Gastrocnemius medialis (tissue), 4 donors: ENCODE measurements at places on chromosomes 11 and 22. TPM values are rescaled to one million over a fixed set of nuclear protein-coding genes. Genes with fewer than 3 reads are reported as not detected.

DNA sequence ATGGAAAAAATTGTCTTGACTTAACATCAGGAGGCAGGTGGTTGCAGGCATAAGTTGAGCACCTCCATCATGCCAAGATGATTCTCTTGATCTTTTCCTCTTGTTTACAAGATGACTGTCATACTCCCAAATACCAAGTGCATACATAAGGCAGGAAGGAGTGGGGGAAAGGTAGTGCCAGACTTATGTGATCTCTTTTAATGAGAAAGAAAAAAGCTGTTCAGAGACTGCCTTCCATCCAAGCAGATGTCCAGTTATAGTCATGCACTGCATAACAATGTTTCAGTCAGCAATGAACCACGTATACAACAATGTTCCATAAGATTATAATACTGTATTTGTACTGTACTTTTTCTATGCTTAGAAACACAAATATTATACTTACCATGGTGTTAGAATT, 135.7 kb downstream of the EHF start:
- DNase-seq: no peak
- H3K4me1 ChIP-seq: peaks cover 5% of the 10 kb centered on the region
- no peaks in the 10 kb centered on the region for H3K36me3 ChIP-seq

GRCh38 chr11:117226388-117227385, 5.2 kb downstream of the PCSK7 start:
- DNase-seq: peak; percentile 67
- no peaks in the 10 kb centered on the region for H3K36me3 ChIP-seq
- no peak overlapping the region for H3K4me3 ChIP-seq
- H3K27ac ChIP-seq: no peak overlapping the region
- peaks cover 36% of the 10 kb centered on the region for H3K4me1 ChIP-seq
- H3K27me3 ChIP-seq: no peaks in the 10 kb centered on the region

DNA sequence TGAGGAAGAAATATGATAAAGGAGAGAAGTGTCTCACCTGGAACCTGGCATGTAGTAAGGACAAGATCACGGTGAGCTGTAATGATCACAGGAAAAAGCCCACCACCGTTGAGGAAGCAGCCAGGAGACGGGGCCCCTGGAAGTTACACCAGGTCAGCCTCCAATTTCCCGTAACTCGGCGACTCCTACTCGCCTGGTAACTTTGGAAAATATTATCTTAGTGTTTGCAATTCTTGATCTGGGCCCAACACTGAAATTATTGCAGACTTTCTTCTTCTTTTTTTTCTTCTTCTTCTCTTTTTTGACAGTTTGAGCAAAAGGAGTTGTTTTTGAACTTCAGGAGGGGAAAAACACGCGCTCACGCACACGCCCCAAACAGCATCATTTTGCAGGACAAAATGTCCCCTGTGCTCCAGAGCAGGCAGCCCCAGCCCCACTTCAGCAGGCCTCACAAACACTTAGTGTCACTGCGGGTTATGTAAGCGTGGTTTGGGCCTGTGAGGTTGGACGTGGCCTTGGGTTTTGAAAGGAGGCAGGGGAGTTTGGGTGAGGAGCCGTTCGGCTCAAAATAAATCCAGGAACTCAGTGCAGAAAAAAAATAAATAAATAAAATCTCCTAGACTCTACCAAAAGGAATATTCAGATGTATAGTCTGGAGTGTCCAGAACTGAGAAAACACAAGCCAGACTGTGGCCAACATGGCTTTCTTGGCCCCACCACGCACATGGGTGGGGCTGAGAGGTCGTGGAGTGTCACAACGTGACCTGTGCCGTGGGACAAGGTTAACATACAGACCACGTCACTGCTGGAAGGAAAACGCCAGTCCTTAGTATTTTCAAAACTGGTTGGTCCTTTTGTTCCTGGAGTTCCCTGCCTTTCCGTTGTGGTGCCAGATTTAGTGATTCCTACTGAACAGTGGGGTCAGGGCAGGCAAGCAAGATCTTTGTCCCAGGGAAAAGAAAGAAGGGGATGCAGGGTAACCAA, 26.3 kb upstream of the MN1 start:
- H3K27ac ChIP-seq: no peak overlapping the region
- H3K4me3 ChIP-seq: no peak overlapping the region
- H3K4me1 ChIP-seq: no peaks in the 10 kb centered on the region
- no peaks in the 10 kb centered on the region for H3K36me3 ChIP-seq

- H3K27ac ChIP-seq: no peak overlapping the region
- H3K4me1 ChIP-seq: no peaks in the 10 kb centered on the region
- H3K36me3 ChIP-seq: no peaks in the 10 kb centered on the region
- H3K4me3 ChIP-seq: no peak overlapping the region
- DNase-seq: no peak
Measured at GRCh38 chr11:79447038-79447786, 6.4 kb upstream of the TENM4 start.

DNA sequence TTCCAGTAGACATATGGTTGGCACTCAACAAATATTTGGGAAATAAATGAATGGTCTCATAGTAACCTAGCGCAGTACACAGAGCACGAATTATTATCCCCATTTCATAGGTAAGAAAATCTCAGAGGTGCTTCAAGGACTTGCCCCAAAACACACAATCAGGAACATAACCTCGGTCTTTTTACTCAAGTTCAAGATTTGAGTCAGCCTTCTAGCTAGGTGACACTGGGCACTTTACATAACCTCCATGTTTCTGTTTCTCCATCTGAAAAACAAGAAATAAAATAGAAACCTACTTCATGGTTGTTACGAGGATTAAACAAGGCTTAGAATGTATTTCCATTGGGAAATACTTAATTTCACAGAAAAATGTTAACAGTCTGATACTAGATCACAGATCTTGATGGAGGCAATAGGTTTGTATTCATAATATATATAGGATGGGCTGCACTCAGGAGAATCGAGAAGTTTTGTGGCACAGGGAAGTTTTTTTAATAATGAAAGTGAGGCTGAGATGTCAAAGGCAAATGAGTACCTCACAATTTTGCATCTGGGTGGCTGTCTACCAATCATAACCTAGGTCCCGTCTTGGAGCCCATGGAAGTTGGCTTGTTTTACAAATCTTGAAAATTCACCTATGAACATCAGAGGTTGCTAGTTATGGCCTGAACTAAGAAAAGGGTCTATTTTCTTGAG, 147.4 kb upstream of the ZC3H12C start:
- H3K27ac ChIP-seq: peak overlapping the region; percentile 70
- H3K4me3 ChIP-seq: no peak overlapping the region
- no peaks in the 10 kb centered on the region for H3K27me3 ChIP-seq
- DNase-seq: no peak
- no peaks in the 10 kb centered on the region for H3K36me3 ChIP-seq

DNA sequence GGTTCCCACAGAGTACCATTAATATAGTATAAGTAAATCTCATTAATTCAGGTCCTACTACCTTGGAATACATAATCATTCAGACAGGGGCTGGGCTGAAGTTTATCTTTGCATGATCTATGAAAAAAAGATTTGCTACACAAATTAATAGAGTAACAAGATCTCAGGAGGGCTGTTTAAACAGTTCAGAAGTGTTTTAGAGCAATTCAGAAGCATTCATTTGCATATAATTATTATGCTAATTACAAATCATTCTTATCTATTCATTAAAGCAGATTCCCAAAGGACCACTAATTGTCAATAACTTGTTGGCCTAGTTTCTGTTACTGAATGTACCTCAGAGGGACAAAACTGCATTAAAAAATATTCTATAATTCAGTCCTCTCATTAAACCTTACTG, 40.5 kb downstream of the PITPNB start:
- H3K4me1 ChIP-seq: peaks cover 44% of the 10 kb centered on the region
- H3K27me3 ChIP-seq: no peaks in the 10 kb centered on the region
- H3K27ac ChIP-seq: no peak overlapping the region
- no peaks in the 10 kb centered on the region for H3K36me3 ChIP-seq

DNA sequence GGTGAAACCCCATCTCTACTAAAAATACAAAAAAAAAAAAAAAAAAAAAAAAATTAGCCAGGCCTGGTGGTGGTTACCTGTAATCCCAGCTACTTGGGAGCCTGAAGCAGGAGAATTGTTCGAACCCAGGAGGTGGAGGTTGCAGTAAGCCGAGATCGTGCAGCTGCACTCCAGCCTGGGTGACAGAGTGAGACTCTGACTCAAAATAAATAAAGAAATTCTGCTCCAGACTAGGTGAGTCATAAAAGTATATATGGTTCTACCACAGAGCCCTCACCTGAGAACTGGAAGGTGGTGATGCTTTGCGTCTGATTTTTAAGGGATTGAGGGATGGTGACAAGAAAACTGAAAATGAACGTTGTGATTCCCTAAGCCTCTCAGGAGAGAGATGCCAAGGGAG, 58.4 kb downstream of the NTM start:
- H3K4me3 ChIP-seq: no peak overlapping the region
- H3K27me3 ChIP-seq: no peaks in the 10 kb centered on the region
- no peak for DNase-seq
- no peaks in the 10 kb centered on the region for H3K36me3 ChIP-seq
- no peaks in the 10 kb centered on the region for H3K4me1 ChIP-seq

- H3K36me3 ChIP-seq: no peaks in the 10 kb centered on the region
- no peak overlapping the region for H3K4me3 ChIP-seq
- H3K27me3 ChIP-seq: no peaks in the 10 kb centered on the region
Measured at GRCh38 chr11:117940736-117941135, 11.5 kb upstream of the TMPRSS13 start.

DNA sequence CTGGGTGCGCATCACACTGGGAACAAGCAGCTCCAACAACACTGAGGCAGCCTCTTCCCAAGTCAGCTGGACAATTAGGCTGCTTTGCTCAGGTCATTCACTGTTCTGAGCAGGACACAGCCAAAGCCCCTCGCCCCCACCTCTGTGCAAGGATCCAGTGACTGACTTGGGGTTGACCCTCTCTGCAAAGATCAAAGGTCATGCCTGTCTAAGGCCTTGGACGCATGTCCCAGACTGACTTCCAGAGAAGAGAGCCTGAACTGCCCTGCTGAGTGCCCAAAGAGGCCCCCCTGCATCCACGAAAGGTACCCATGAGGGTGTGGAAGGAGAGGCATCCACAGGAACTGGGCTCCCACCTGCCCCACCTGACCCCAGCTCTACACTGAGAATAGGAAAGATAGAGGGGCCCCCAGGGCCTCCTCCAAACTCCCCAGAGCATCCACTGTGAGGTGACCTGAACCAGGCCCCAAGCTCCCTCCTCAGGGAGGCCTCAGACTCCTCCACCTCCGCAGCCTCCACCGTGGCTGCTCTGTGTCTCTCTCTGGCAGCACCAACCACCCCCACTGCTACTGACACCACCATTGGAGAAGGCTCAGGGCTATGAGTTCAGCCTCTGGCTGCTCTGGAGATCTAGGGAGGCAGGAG, 53.5 kb downstream of the IGLL5 start:
- H3K4me3 ChIP-seq: no peak overlapping the region
- H3K4me1 ChIP-seq: no peaks in the 10 kb centered on the region

DNA sequence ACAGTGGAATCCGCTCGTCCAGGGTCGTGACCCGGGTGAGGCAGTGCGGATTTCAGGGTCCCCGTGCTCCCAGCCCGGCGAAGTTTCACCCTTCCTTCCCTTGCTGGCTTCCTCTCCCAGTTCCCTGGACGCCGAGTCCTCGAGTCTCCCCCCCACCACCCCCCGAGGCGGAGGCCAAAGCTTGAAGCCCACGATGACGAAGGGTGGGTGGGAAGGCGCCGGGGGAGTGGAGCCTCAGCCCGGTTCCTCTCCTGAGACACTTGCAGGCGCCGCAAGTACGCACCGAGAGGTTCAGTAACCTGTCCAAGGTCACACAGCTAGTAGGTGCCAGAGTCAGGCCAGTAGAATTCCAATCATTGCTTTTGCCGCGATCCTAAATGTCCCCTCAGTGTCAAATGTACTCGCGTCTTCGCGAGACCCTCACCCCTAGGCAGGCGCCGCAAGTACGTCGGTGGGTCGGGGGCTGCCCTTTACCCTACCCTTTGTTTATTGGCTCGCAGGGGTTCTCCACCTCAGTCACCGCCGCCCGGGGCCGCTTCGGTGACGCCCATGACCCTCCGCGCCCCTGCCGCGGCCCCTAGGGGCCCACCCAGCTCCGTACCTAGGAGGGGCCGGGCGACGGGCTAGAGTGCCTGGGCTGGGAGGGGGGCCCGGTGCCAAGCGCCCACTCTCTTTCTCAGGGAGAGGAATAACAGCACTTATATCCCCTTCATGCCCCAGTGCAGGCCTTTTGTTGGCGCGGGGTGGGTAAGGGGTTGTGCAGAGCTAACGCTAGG, 5.7 kb upstream of the CHRM1 start:
- no peak for DNase-seq
- no peaks in the 10 kb centered on the region for H3K36me3 ChIP-seq
- peaks cover 60% of the 10 kb centered on the region for H3K27me3 ChIP-seq
- peaks cover 11% of the 10 kb centered on the region for H3K4me1 ChIP-seq

DNA sequence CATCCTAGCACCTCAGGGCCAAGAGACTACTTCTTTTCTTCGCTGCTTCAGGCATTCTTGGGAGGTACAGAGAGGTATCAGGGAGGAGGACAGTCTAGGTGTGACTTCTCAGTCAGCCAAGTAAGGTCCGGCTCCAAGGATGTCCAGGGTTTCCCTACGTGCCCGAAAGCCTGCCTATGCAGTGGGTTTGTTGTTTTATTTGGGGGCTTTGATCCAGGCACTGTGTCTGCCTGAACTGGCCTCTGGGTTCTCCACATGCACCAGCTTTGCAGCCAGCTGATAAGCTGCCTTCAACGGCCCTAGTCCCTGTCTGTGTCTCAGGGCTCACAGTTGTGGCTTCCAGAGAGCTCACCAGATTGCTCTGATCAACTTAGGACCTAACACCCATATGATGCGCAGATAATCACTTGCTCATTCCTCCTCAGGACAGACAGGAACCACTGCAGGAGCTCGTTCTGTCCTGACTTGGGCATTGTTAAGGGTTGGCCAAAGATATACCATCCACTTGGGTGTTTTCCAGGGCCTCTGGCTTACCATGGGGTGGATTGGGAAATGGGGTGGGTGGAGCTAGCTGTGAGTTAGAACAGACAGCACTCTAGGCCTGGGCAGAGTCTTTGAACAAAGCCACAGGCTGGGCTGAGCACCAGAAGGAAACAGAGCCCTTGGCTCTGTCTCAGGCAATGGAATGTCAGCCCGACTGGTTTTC, 45.5 kb upstream of the CRYBB3 start:
- peaks cover 56% of the 10 kb centered on the region for H3K4me1 ChIP-seq
- peak; percentile 86 for DNase-seq
- no peak overlapping the region for H3K4me3 ChIP-seq
- no peaks in the 10 kb centered on the region for H3K36me3 ChIP-seq
- H3K27ac ChIP-seq: peak overlapping the region; percentile 90

- H3K4me3 ChIP-seq: no peak overlapping the region
- no peaks in the 10 kb centered on the region for H3K4me1 ChIP-seq
- no peak overlapping the region for H3K27ac ChIP-seq
- H3K27me3 ChIP-seq: no peaks in the 10 kb centered on the region
- DNase-seq: no peak
Measured at GRCh38 chr11:15258433-15259165, 143.9 kb downstream of the INSC start.

GRCh38 chr11:119273721-119274120, 43.2 kb downstream of the MCAM start:
- no peak for DNase-seq
- peaks cover 29% of the 10 kb centered on the region for H3K36me3 ChIP-seq
- H3K27ac ChIP-seq: no peak overlapping the region
- no peaks in the 10 kb centered on the region for H3K4me1 ChIP-seq
- no peaks in the 10 kb centered on the region for H3K27me3 ChIP-seq

The OR51I1 gene
- not detected for total RNA-seq

The OR5AN1 gene
- not detected for total RNA-seq

The PAMR1 gene
- 0.49 TPM for total RNA-seq

The KRTAP5-7 gene
- not detected for total RNA-seq

The NEFH gene
- total RNA-seq: 0.18 TPM

The PGM2L1 gene
- total RNA-seq: 9.0 TPM

The FDX1 gene
- total RNA-seq: 18.1 TPM
